ENCODE measurements at places on chromosomes 4 and X. TPM values are rescaled to one million over a fixed set of nuclear protein-coding genes. Genes with fewer than 3 reads are reported as not detected.
A peak's percentile ranks its signal among the peaks of the same experiment; 100 is the strongest.

DNA sequence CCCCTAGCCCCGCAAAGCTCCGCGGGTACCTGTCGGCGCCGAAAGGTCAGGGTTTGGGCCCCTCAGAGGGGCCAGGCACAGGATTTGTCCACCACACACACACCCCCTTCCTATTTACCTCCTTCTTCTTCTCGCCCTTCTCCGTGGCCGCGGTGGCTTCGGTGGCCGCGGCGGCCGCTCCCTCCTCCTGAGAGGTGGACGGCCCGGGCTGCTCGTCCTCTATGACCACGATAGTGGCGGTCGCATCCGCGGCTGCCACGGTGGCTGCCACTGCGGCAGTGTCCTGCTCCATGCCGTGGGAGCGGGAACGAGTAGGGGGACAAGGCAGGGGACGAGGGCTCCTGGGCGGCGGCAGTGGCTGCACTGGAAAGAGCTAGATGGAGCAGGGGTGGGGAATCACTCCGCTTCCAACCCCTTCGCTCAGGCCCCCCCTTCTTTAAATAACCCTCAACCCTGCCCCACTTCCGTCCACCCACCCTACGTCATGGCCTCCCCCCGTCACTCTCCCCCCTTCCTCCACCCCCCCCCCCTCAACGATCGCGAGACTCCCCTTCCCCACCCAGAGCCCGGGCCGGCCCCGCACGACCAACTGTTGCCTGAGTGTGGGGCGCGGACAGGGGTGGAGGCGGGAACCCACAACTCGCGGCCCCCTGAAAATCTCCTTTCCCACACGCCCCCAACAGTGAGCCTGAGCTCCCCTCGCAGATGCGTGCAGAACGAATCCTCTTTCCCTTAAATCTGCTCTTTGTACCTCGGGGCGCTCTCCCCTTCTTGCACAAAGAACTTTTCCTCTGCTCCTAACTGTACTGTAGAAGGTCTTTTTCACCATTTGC lies at the start of gene SMARCA1:
Gene SMARCA1, minus strand, starts transcription at position 412 of the 833 bp plus-strand sequence. Its CDS starts 120 bp downstream, at position 292.
- no peak for DNase-seq

GRCh38 chrX:27598312-27598711 lies 8.2 kb downstream of the DCAF8L2 start:
- DNase-seq: no peak

Gene ZNF157
- total RNA-seq: 0.78 TPM

DNA sequence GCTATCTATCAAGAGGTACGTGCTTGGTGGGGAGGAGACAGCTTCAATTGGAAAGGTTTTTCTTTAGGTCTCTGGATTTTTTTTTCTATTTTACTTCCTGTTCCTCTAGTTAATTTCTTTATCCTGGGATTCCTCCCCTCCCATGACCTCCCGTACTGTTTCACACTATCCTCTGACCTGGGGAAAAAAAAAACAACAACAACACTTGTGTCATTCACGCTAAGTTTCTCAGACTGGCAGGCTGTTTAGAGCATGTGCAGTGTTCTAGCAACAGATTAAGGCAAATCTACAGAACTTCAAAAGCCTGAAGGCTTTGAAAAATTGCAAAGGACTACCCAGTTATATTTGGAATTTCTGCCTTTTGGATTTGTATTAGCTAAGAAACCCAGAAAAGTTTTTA lies 358.4 kb downstream of the ARHGAP24 start:
- no peak for DNase-seq

DNA sequence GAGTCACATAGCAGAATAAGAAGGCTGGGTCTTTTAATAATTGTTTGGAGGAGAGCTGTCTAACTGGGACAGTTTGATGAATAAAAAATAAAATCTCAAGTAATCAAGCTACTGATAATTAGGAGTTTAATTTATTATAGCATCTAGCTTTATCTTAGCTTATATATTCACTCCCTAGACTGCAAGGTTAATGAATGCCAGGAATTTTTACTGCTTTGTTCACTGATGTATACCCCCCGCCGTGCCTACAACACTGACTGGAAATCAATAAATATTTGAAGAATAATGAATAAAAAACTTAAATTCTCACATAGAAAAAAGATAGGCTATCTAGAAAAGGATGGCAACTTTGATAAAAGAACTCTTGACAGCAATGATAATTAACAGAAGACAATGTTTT lies 59.7 kb downstream of the IQCM start:
- DNase-seq: no peak

GRCh38 chrX:130485870-130486269 lies 84.1 kb downstream of the RBMX2 start:
- no peak for DNase-seq

DNA sequence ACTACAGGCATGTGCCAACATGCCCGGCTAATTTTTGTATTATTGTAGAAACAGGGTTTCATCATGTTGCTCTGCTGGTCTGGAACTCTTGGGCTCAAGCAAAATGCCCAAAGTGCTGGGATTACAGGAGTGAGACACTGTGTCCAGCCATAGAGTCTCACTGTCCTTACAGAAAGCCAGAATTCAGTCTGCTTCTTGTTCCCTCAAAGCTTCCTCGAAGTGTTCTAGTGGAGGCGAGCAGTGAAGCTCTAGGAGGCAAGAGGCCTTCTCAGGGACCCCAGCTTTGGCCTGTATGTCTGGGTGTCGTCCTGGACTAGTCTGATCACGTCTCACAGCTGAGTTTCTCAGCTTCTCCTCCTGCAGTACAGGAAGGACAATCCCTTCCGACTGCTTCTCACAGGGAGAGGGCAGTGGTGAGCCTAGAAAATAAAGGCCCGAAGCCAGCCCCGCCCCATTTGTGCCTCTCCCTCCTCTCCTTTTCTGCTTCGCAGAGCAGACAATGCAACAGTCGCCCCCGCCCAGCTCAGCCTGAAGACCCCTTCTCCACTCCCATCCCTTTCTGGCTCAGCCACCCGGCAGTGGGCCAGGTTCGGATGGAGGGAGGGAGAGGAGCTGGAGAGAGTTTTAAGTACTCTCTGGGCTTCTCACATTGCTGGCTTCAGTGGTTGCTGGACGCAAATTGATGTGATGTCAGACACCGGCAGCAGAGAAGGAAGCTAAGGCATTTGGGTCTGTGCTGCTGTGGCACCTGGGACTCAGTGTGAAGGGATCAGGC lies 11.1 kb upstream of the FAM3A start:
- DNase-seq: peak; percentile 60

DNA sequence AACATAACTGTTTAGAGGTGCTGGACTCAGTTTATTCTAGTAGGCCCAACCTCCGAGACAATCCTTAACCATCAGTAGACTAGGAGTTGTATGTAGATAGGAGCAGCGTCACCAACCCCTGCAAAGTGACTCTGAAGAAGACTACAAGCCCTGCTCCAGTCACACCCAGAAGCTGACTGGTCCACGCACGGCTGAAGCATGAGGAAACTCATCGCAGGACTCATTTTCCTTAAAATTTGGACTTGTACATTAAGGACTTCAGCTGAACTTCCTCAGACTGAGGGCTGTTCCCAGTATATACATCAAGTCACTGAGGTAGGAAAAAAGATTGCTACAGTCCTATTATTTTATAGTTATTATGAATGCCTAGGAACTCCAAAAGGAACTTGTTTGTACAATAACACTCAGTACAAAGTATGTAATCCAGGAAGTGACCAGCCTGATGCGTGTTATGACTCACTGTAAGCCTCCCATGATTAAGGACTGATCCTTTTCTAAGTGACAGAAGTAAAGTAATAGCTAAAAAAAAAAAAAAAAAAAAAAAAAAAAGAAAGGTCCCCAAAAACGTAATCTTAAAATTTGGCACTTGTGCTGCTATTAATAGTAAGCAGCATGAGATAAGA lies 41.6 kb upstream of the UGT2B7 start:
- DNase-seq: no peak
